Neuronal stem cell (in vitro differentiated cells): ENCODE measurements at places on chromosomes 3 and 15.

GRCh38 chr15:63203451-63204090, 14.2 kb downstream of the RAB8B start:
- no peak overlapping the region for H3K27ac ChIP-seq
- DNase-seq, result no peak
- peaks cover 2% of the 10 kb centered on the region for H3K4me1 ChIP-seq
- H3K27me3 ChIP-seq, result no peaks in the 10 kb centered on the region
- H3K36me3 ChIP-seq, result peaks cover 5% of the 10 kb centered on the region

GRCh38 chr3:128383316-128384235, 83.1 kb downstream of the DNAJB8 start:
- no peaks in the 10 kb centered on the region for H3K27me3 ChIP-seq
- DNase-seq, result no peak
- no peaks in the 10 kb centered on the region for H3K36me3 ChIP-seq
- no peak overlapping the region for H3K4me3 ChIP-seq
- peaks cover 4% of the 10 kb centered on the region for H3K4me1 ChIP-seq
- H3K27ac ChIP-seq, result no peak overlapping the region

GRCh38 chr3:184580376-184580775, 18.8 kb downstream of the EPHB3 start:
- H3K27me3 ChIP-seq, result no peaks in the 10 kb centered on the region
- H3K4me3 ChIP-seq, result no peak overlapping the region
- DNase-seq, result no peak
- H3K27ac ChIP-seq, result no peak overlapping the region

GRCh38 chr3:143222505-143222904, 102.9 kb downstream of the CHST2 start:
- H3K27ac ChIP-seq, result no peak overlapping the region
- no peak for DNase-seq
- H3K36me3 ChIP-seq, result no peaks in the 10 kb centered on the region
- H3K27me3 ChIP-seq, result no peaks in the 10 kb centered on the region
- H3K4me1 ChIP-seq, result peaks cover 24% of the 10 kb centered on the region
- no peak overlapping the region for H3K4me3 ChIP-seq

DNA sequence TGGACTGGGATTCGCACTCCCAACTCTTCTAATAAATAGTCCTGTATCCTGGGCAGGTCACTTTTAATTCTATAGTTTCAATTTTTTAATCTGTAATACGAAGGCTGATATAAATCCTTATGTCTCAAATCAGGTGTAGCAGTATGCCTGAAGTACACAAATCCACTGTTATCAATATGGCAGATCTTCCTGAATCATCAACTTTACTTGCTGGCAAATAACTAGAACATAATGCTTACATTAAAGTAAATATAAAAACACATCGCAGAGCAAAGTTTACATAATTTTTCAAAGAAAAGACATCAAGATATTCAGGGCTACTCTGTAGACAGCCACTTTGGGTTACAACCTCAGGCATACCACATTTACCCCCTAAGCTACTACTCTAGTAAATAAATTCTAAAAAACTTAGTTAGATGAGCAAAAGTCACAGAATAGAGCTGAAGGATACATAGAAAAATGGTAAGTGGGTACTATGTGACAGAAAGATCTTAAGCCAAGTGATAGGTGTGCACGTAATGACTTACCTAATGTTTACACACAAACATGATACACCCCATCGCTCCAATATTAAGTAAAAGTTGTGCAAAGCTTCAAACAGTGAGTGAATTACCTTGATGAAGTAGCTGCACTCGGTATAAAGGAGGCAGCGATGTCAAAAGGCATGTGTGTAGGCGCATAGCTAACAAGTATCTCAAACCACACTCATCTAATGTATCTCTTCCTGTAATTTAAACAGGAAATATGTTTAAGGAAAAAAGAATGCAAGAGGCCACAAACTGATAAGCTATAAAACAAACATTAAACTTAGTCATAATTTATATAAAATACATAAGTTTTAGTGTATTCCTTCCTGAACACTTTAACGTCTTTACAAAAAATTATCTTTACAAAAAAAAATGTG, 127.9 kb downstream of the DMXL2 start:
- no peaks in the 10 kb centered on the region for H3K27me3 ChIP-seq
- H3K36me3 ChIP-seq, result peaks cover 18% of the 10 kb centered on the region
- H3K27ac ChIP-seq, result no peak overlapping the region
- H3K4me1 ChIP-seq, result no peaks in the 10 kb centered on the region

- peaks cover 21% of the 10 kb centered on the region for H3K4me1 ChIP-seq
- H3K27ac ChIP-seq, result no peak overlapping the region
- no peak overlapping the region for H3K4me3 ChIP-seq
- DNase-seq, result no peak
These were observed 63.3 kb upstream of the TPM1 start for GRCh38 chr15:62979252-62979651.

GRCh38 chr3:48411606-48412374, 18.1 kb downstream of the PLXNB1 start:
- DNase-seq, result no peak
- H3K4me1 ChIP-seq, result no peaks in the 10 kb centered on the region
- no peak overlapping the region for H3K27ac ChIP-seq
- no peak overlapping the region for H3K4me3 ChIP-seq
- peaks cover 92% of the 10 kb centered on the region for H3K36me3 ChIP-seq

DNA sequence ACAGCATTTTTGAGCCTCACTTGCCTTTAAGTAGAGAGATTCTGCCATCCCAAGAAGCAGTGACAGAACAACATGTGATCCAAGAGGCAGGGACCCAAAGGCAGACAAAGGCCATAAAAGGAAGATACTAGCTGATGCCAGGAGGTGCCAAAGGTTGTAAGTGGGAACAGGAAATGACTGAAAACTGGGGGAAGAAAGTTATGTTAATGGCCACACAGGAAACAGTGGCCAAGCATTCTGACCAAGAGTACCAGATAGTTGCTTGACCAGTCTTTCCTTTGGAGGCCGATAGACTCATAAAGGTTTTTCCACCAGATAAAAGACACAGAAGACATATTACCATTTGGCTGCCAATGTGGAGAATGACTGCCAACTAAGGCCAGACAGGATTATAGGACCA, 274.5 kb upstream of the PEX5L start:
- no peak overlapping the region for H3K27ac ChIP-seq
- no peak for DNase-seq
- no peak overlapping the region for H3K4me3 ChIP-seq
- no peaks in the 10 kb centered on the region for H3K36me3 ChIP-seq
- no peaks in the 10 kb centered on the region for H3K4me1 ChIP-seq

DNA sequence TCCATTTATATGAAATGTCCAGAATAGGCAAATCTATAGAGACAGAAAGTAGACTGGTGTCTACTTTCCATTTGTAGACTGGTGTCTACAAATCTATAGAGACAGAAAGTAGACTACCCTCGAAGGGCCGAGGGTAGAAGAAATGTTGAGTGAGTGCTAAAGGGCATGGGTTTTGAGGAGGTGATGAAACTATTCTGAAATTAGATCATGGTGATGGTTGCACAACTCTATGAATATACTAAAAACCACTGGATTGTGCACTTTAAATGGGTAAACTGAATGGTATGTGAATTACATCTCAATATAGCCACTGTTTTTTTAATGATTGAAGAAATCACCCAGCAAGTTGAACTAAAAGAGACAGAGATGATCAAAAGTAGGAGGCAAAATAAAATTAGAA, 27.9 kb downstream of the TP53BP1 start:
- no peaks in the 10 kb centered on the region for H3K27me3 ChIP-seq
- H3K36me3 ChIP-seq, result peaks cover 96% of the 10 kb centered on the region
- no peaks in the 10 kb centered on the region for H3K4me1 ChIP-seq
- no peak overlapping the region for H3K27ac ChIP-seq

GRCh38 chr3:46112296-46112695, 85.0 kb upstream of the XCR1 start:
- no peak overlapping the region for H3K4me3 ChIP-seq
- H3K27ac ChIP-seq, result no peak overlapping the region
- no peaks in the 10 kb centered on the region for H3K27me3 ChIP-seq
- no peak for DNase-seq
- no peaks in the 10 kb centered on the region for H3K4me1 ChIP-seq
